ENCODE measurements at places on chromosomes 6 and 20.

GRCh38 chr6:122652431-122652830 is 42.2 kb downstream of the PKIB start:
- no peak for DNase-seq

DNA sequence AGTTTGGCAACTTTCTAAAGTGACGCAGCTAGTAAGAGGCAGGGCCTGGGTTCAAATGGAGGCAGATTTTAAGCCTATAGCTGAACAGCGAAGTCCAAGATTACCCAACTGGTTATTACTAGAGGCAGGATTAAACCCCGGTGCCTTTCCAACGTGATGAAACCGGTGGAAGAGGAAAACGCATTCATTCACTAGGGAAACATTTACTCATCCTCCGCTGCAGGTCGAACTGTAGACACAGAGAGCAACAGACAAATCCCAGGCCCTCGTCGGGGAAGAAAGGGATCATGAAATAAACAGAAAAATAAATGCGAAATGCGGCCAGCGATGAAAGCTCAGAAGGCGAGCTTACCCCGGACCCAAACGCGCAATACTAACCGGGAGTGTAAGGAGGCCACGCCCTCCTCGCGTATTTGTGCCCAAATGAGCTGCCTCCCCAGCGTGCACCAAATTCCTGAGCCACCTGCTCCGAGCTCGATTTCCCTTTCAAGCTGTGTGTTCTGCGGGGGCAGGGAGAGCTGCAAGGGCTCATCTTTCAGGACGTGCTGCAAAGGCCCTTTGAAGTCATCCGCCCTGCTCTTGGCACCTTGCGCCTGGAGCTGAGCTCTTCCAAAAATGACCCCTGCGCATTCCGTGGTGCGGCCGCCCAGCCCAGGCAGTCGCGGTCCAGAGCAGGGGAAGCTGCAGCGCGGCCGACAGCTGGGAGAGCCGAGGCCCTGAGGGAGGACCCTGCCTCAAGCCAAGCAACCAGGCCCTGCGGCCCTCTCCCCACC is 46.9 kb downstream of the PDYN start:
- DNase-seq, result no peak

DNA sequence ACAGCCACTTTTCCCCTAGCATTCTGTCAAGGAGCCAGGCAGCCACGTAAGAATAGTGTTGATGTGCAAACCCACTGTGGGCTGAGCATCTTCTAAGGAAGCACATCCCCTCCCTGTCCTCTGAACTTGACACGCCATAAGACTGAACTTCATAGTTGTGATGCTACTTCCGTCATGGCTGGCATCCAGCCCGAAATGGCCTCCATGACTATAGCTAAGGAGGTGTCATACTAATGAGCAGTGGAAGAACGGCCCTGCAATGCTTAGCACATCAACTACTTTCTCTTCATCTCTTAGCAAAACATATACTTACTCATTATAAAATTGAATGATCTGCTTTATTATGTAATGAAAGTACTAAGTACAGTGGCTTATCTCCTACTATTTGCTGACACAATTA is 110.2 kb downstream of the GJA10 start:
- DNase-seq, result no peak

- no peak for DNase-seq
Measured at GRCh38 chr20:41476013-41476441, 109.4 kb upstream of the EMILIN3 start.

- no peak for DNase-seq
Measured at GRCh38 chr20:45253261-45253660, 1.1 kb downstream of the SLPI start.

DNA sequence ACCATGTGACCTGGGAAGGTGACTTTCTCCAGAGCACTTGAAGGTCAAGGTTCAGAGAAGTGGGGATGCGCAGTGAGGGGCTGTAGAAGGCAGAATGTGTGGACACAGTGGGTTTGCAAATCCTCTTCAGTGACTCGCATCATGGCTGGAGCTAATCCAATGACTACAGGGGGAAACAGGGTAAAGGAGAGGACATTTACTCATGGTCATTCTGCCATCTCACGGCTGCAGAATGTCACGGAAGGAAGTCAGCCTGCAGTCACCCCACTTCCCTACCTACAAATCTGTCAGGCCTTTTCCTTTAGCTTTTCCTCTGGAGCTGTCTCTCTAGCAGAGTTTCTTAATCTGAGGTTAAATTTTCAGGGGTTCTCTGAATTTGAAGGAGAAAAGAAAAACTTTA is 337.6 kb downstream of the CDC5L start:
- DNase-seq, result no peak

GRCh38 chr6:134080171-134080795 is 27.9 kb upstream of the SLC2A12 start:
- DNase-seq, result no peak

- no peak for DNase-seq
Measured at GRCh38 chr6:73893696-73894095, 197.7 kb downstream of the CD109 start.

Data from GM12878 (cell line).